ENCODE measurements at places on chromosomes 1 and 21. TPM values are rescaled to one million over a fixed set of nuclear protein-coding genes. Genes with fewer than 3 reads are reported as not detected.

OVAAL gene
- not detected for total RNA-seq

KIF21B gene
- 109 TPM for total RNA-seq

KRTAP12-2 gene
- not detected for total RNA-seq

CHODL gene
- not detected for total RNA-seq
